ENCODE measurements at places on chromosomes 6 and 20.
A peak's percentile ranks its signal among the peaks of the same experiment; 100 is the strongest.

- DNase-seq, result no peak
Observed at GRCh38 chr6:31614684-31615578, at the start of gene AIF1. Gene AIF1, plus strand, starts transcription at chr6:31615234. Its CDS starts 96 bp downstream, at chr6:31615330.

- no peak for DNase-seq
Observed at GRCh38 chr6:43776115-43776798, 6.2 kb downstream of the VEGFA start.

DNA sequence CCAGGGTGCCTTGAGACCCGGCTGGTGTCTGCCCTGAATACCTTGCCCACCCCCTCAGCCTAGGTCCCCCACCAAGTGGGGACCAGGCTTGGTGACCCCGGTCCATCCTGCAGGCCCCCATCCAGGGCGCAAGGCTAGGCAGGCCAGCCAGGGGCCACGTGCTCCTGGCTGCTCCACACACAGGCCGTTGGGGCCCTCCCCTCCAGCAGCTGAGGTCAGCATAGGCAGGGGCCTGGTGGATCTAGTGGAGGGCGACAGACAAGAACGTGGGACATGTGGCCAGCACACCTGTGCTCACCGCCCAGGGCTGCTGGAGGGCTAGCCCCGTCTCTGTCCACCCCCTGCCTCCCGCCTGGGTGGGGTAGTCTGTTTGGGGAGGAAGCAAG, 7.5 kb upstream of the HRH3 start:
- no peak for DNase-seq

- DNase-seq, result no peak
Observed at GRCh38 chr6:156602066-156602385, 175.2 kb upstream of the ARID1B start.

DNA sequence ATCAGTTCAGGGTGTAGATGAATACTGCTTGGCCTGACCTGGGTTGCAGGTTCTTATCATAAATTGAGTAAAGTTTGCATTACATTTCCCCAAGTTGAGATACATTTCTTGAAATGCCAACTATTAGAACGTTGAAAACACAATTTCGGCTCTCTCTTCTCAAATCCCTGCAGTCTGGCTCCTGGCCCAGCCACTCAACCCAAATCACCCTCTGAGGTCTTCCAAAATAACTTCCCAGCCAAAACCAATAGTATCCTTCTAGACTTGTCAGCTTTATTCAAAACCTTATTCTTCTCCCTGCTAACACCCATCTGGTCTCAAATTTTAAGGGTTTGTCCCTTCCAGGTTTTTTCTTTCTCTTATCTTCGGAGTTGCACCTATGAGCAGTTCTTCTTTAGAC, 263.6 kb downstream of the EYA4 start:
- no peak for DNase-seq

- peak; percentile 22 for DNase-seq
Observed at GRCh38 chr6:16837217-16837972, 76.1 kb upstream of the ATXN1 start.

DNA sequence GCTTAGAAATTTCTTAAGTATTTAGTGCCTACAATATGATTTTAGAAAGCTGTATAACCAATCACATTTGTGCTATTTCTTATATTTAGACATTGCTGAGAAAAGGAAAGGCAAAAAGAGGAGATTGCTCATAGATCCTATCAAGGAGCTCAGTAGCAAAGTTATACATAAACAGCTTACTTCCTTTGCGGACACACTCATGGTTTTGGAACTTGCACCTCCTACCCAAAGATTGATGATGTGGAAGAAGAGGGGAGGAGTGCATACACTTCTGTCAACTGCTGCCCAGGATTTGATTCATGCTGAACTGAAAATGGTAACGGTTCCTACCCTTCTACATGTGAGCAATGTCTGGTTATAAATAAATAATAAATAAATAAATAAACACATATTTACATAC, 16.7 kb downstream of the RAD21L1 start:
- DNase-seq, result no peak

- no peak for DNase-seq
Observed at GRCh38 chr6:150176152-150176551, 33.3 kb downstream of the PPP1R14C start.

DNA sequence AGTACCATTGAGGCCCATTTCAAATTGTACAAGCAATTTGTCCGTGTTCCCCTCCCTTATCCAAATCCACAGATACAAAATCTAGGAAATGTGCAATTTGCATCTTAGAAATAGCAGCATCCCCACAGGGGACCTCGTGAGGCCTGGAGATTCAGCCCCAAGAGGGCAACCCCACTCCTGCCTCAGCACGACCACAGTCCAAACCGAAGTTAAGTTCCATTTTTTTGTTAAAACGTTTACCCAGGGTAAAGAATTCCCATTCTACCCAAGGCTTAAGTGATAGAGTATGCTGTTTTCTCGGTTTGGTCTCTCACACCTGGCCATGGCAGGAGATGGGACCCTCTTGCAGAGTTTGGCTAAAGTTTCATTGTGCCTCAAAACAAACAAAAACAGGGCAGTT, 41.2 kb downstream of the PLCG1 start:
- DNase-seq, result no peak

- DNase-seq, result no peak
Observed at GRCh38 chr20:48284837-48285236, 499.6 kb upstream of the SULF2 start.

- DNase-seq, result no peak
Observed at GRCh38 chr20:45268531-45268930, 14.2 kb upstream of the SLPI start.

- no peak for DNase-seq
Observed at GRCh38 chr6:27962506-27962905, 5.5 kb downstream of the OR2B6 start.

GRCh38 chr6:42104095-42104803, 38.2 kb downstream of the C6orf132 start:
- peak; percentile 76 for DNase-seq

DNA sequence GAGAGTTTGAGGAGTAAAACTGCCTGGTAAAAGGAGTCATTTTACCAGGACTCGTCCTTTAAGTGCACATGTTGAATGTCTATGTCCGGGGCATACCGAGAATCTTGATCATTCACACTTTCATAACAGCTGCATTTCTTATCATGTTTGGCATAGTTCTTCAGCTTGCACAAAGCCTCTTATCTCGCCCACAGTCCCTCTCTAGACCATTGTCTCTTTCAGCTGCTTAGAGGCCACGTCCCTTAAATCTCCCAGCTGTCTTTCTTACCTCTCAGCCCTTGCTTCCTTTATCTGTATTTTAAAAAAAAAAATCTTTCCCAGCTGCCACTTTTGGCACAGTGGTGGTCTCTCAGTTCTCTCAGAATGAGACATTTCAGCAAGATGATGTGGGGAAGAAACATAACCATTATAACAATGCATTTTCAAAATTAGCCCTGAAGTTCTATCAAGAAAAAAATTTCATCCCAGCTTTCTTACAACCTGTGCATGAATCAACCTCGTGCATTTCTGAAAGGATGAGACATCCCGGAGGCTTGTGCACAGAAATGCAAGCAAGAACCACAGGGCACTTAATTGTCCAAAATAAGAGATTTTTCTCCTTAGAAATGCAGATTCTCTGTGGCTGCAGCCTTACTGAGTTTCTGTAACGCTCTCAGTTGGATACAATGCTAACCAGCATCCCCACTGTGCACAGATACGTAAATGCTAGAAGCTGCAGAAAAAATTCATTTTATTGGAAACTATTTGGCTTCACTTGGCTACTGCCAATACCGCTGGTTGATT, 24.2 kb downstream of the RBM24 start:
- no peak for DNase-seq

DNA sequence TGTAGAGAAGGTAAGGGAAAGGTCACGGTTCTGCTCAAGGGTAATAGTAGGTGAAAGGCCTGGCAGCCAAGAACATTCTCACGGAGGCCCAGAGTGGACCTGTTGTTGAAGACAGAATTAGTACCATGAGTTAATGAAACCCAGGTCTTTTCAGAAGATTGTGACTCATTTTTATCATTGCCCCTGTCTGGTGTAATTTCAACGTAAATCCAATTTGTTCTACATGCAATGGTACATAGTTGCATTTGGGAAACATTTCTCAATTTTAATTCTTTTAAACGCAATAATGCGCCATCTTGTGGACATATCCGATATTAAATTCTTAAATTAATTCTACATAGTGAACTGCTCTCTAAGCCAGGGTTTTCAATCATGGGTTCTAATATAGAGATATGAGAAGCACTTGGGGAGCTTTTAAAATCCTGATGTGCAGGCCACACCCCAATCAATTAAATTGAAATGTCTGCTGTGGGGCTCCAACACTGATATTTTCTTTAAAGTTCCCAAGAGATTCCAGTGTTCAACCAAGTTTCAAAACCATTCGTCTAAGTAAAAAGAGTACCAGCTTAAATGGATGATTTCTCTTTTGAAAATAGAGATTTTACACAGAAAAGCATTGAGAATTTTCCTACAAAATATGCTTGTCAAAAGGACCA, 257.4 kb downstream of the PLCB1 start:
- DNase-seq, result peak; percentile 57

GRCh38 chr6:1551249-1551648, 58.5 kb upstream of the FOXC1 start:
- DNase-seq, result no peak

DNA sequence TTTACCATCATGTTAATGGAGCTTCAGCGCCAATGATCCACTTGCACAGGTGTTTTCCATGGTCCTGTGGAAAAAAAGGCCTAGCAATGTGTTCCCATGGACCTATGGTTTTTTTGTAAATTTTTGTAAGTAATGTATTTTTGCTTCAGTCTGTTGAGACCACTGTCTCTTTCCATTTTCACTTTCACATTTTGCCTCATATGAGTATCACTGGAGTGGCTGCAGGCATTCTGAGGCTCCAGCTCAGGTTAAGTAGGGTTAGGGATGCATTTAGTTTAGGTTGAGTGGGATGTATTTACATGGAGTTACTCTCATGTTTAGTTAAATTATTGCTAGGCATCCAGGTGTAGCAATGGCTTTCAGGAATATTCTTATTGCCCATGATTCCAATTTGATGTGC, 19.2 kb upstream of the LMBRD1 start:
- peak; percentile 29 for DNase-seq

DNA sequence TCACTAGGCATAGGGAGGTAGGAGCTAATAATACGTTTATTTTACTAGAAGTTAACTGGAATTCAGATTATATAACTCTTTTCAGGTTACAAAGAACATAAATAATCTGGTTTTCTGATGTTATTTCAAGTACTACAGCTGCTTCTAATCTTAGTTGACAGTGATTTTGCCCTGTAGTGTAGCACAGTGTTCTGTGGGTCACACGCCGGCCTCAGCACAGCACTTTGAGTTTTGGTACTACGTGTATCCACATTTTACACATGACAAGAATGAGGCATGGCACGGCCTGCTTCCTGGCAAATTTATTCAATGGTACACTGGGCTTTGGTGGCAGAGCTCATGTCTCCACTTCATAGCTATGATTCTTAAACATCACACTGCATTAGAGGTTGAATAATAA, 1.1 kb downstream of the HFE start:
- no peak for DNase-seq

DNA sequence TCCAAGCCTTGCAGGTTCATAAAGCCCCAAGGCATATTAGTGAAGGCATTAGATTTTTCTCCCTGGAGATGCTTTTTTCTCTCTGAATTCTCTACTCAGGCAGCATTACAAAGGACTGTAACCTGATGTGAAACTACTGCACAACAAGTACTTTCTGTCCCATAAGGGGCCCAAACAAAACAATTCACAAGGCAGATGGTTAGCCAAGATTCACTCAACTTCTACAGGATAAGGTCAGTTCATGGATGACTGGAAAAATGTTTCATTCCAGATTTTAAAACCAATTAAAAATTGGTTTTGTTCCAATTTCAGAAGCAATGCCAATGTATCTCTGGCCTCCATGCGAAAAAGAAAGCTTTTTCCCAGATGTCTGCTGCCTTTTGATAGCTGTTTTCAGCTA, 181.8 kb downstream of the KHDC1L start:
- no peak for DNase-seq

DNA sequence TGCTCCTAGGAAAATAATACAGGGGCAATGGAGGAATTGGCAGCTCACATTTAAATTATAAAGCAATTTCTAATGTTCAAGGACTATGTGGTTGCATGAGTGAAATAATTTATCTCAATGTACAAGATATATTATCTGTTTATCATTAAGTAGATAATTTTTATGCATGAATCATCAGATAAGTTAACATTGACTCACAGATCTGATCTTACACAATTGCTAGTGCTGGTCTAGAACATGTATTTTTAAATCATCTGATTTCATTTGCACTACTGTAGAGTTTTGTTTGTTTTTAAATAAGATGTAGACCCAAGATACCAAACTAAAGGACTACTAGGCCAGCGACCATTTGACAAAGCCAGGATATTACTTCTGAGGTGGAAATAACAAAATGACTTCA, 199.2 kb downstream of the BMP2 start:
- no peak for DNase-seq

GRCh38 chr6:80331522-80331921, 225.1 kb downstream of the BCKDHB start:
- no peak for DNase-seq

DNA sequence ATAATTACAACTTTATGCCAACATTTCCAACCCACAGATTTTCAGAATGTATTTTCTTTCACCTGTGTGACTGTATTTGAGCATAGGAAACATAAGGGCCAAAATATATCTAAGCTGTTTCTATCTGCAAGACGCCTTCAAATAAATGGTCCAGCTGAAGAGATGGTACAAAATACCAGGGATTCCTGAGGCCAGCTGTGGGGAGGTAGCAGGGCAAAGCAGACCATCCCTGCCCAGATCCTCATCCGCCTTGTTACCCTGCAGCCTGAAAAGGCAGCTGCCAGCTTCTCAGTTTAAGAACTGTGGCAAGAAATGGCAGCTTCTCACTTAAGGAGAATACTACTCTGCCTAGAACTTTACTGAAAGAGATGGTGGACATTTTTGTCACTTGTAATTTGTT, 143.3 kb downstream of the KHDC1L start:
- DNase-seq, result no peak

DNA sequence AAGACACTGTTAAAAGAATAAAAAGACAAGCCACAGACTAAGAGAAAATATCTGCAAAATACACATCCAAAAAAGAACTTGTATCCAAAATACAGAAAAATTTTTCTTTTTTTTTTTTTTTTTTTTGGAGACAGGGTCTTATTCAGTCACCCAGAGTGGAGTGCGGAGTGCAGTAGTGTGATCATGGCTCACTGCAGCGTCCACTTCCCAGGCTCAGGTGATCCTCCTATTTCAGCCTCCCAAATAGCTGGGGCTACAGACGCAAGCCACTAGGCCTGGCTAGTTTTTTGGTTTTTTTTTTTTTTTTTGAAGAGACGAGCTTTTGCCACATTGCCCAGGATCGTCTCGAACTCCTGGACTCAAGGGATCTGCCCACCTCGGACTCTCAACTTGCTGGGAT, 3.1 kb downstream of the ZUP1 start:
- no peak for DNase-seq

DNA sequence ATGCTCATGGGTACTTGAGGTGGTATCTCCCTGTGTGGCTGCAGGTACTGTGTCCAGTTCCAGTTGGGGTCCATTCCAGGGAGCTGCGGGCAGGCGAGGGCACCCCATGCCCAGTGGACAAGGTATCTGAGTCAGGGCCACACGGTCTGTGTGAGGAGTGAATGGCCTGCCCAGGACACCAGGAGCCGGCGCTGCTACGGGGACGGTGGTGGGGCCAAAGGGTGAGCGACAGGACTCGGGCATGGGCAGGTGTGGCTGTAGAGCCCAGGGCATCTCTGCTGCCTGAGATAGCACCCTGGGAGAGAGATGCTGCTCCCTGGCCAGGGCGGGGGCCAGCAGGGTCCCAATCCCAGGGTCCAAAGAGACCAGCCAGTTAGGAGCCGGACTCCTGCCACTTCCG, 57.6 kb upstream of the ZNFX1 start:
- no peak for DNase-seq

Data from CD4-positive, alpha-beta T cell treated with Interleukin-17A for 1 hour (primary cell).